ENCODE measurements at places on chromosomes 3 and 15. TPM values are rescaled to one million over a fixed set of nuclear protein-coding genes. Genes with fewer than 3 reads are reported as not detected.

DNA sequence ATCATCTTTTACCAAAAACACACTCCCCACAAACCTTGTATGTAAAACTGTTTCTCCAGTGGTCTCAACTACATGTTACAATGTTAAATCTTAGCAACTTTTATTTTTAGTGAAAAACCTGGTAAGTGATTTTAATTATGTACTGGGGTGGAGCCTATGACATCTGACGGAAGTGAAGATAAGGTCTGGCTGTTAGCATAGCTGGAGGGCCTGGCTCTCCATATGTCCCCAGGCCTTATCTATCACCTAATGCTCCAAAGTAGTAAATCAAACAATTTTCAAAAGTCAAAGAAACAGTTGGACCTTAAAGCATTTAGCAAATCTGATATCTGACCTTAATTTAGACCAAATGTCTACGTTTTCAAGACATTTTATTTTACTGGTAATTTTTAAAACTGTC is 173.6 kb upstream of the SMAD3 start:
- ATAC-seq: no peak

GRCh38 chr3:148582126-148582525 is 115.6 kb upstream of the AGTR1 start:
- no peak for ATAC-seq

DNA sequence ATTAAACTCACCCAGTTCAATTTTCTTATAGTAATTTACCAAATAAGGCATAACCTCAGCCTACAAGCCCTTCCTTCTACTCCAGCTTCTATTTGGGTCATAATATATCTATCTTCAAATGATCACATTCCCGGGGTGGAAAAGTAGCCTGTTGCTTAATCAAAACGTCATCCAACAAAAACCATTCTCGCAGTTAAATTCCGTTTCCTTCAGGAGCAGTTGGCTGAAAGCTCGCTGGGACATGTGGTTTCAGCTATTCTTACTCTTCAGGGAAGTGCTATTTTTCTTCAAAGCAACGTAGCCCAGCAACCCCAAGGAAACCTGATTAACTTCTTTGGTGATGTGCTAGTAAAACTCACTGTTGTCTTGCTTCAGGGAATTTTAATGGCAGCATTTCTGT is 59.6 kb downstream of the MAGI1 start:
- ATAC-seq: no peak

TMEM39A gene
- total RNA-seq: 41.8 TPM

- ATAC-seq: no peak
Measured at GRCh38 chr3:161386991-161387770, 15.9 kb upstream of the SPTSSB start.
